NCI-H2171 treated with DMSO at 0.1 percent for 48 hours (cell line): ENCODE measurements at places on chromosomes 2 and 18.

DNA sequence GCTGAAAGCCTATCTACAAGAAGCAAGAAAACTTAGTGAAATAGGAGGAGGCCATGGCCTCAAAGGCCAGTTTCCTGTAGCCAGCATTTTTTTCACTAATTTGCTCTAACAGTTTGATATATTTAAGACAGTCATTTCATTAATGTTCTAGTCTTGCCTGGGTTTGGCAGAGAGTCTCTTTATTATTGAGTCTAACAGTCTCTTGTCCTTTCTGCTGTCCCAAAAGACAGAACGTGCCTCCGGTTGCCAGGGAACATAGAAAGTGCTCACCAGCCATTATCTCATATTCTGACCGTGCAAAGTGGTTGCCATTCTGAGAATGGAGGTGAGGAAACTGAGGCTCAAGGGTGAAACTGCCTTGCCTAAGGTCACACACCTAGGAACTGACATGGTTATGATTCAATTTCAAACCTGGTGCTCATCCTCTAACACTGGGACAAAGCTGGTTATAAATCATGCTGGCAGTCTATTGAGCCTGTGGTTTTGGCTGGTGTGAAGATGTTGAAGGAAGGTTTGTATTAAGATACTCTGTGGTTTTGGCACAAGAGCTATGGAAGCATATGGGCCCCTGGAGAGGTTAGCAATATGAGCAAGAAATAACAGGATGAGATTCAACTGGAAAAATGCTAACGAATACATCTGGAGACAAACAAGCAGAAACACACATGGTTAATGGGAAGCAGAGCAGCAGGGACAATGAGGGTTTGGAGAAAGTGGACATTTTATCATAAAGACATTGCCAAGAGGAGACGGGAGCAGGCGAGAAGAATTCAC lies 903.3 kb upstream of the KLHL29 start:
- DNase-seq: peak; percentile 90

DNA sequence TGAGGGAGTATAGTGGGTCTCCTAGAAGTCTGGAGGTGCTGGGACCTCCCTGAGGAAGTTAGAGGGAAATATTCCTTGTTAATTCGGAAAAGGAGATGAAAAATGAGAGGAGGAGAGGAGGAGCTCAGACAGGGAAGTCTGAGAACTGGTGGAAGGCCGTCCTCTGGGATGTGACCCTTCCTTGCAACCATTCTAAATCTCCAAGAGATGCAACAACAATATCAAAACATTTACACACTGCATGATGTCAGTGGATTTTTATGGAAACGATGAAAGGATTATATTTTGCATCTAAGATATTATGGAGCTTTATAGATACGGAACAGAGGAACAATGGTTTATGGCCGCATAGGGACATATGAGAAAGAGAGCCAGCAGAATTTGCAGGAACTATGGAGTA lies 49.8 kb upstream of the COBLL1 start:
- DNase-seq: no peak

DNA sequence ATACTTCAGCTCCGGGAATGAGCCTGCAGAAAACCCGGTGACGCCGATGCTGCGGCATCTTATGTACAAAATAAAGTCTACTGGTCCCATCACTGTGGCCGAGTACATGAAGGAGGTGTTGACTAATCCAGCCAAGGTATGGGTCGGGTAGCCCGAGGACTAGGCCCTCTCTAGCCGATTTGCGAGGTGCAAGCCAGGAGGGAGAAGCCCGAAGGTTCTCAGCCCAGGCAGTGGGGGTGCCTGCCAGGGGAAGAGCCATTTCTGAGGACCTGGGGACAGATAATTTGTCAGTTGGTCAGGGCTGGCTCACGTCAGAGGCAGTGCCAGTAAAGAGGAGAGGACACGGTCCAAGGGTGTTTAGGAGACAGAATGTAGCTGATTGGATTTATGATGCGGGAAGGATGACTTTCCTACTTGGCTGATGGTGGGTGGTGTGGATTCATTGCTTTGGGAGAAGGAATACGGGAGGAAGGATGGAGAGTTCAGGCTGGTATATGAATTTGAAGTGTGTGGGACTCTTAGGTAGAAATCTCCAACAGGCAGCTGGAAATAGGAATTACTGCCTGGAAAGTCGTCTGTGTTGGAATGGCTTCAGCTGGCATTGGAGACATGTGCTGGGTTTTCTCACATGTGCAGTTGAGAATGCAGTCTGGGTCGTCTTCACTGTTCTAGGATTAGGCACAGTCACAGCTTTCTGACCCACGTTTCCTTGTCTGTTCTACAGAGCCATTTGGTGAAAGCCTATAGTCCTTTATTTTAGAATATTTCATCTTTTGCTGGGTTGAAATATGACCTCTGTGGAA lies 874 bp downstream of the NDUFAF7 start:
- DNase-seq: no peak

- DNase-seq: no peak
Measured at GRCh38 chr2:64359171-64359891, 94.6 kb upstream of the LGALSL start.

DNA sequence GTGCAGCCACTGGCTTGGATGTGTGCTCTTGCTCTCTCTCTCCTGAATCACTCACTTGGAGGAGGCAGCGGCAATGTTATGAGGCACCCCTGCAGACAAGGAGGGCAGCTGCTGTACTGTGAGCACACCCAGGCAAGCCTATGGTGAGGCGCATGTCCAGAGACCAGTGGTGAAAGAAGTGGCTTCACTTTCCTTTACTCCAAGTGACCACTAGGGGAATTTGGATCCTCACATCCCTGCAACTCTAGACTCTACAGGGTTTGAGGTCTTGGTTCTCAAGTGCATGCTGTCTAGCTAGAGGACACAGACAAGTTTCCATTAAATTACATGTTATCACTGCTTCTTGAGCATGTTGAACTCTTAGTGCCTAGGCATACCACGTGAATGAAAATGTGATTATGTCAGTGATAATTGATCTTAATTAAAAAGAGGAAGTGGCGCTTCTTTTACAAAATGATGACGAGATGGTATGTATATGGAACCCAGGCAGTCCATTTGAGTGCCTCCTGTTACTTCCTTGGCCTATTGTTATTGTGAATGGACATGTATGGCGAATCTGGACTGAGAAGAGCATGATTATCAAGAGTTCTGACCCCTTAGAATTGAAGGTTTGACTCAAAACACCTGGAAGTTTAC lies 181.0 kb upstream of the CDH2 start:
- DNase-seq: no peak

DNA sequence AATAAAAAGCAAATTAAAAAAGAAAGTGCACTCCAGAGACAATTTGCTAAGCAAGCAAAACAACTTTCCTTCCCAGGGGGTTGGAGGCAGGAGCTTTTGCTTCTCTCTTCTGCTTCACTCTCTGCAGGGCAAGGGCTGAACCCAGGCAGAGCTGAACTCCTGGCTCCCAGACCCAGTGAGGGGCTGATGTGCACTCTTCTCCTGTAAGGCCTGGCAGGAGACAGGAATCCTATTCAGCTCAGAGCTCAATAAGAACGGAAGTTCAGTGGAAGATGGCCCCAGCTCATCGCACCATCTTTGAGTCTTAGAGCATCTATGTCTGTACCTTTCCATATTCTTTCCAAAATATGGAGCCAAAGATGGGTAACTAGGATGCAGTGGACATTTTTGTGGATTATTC lies 29.1 kb downstream of the CIB4 start:
- DNase-seq: no peak

DNA sequence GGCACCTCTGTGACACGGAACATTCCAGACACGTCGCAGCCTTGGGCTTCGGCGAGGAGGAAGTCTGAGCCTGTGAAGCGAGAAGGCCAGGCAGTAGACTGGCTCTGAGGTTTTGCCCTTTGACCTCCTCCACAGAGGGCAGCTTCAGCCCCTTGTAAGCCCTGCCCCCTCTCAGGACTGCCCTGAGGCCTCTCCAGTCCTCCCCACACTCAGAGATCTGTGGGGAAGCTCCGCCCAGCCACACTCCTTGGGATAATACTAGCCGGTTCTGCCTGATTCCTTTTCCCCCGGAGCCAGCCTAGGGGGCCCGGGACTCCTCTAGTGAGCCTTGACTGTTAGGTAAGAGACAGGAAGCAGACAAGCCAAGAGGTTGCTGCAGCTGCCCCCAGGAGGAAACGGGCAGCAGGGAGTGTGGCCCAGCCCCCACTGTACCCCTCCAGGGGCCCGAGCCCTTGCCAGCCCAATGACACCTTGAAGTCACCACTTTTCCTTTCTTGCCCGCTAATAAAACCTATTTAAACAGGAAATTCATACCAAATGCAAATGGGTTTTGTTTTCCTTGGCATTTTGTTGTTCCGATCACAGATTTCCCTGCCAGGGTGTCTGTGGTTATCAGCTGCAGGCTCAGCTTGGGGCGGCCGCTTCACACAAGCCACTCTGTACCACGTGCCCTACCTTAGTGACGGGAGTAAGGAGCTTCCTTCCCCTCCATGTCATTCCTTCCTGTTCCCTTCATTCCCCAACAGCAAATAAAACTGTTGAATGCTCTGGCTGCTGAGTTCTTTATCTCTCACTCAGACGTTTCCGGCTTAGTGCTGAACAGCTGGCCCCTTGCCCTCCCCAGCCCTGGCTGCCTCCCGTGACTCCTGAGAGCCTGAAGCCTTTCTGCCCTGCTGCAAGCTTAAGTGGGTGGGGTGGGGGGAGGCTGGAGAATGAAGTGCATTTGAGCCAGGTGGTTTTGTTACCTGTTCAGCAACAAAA lies 124.7 kb downstream of the CABLES1 start:
- peak; percentile 59 for DNase-seq

GRCh38 chr2:96616535-96616934 lies 21.6 kb downstream of the KANSL3 start:
- DNase-seq: no peak

GRCh38 chr2:159042115-159042850 lies 73.8 kb downstream of the TANC1 start:
- no peak for DNase-seq

DNA sequence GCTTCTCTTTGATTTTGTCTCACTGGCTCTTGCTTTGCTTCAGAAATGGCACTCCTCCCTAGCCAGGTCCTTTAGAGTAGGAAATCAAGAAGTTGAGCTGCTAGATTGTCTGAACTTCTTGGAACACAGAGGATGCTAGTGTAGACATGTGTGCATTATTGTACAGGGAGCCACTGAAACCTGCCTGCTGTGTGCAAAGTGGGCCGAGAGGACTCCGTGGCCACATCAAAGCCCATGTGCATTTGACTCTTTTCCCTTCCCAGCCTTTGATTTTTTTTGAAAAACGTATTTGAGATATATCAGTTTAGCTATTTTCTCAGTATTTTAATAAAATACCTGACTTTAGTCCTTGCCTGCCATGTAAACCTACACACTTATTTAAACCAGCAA lies 83.1 kb downstream of the TMEM247 start:
- DNase-seq: no peak

GRCh38 chr2:7017671-7018281 lies 100.6 kb downstream of the RNF144A start:
- no peak for DNase-seq

DNA sequence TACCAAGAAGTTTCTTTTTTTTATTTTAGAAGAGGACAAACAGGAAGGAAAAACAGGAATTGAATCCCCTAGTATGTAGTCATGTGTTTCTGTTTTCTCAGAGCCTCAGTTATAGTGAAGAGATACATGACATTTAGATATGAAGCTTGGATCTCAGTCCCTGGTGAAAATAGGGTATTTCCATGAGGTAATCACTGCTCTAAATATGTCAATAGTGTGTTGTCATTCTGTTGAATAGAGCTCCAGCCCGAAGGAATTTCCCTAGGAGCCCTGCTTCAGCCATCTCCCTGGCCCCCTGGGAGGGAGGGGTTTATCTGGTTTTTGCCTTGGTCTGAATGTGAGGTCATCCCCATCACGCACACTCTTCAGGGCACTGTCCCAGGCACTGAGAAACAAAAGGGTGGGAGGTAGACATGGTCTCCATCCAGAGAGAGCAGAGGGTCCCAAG lies 47.1 kb upstream of the REL start:
- no peak for DNase-seq

DNA sequence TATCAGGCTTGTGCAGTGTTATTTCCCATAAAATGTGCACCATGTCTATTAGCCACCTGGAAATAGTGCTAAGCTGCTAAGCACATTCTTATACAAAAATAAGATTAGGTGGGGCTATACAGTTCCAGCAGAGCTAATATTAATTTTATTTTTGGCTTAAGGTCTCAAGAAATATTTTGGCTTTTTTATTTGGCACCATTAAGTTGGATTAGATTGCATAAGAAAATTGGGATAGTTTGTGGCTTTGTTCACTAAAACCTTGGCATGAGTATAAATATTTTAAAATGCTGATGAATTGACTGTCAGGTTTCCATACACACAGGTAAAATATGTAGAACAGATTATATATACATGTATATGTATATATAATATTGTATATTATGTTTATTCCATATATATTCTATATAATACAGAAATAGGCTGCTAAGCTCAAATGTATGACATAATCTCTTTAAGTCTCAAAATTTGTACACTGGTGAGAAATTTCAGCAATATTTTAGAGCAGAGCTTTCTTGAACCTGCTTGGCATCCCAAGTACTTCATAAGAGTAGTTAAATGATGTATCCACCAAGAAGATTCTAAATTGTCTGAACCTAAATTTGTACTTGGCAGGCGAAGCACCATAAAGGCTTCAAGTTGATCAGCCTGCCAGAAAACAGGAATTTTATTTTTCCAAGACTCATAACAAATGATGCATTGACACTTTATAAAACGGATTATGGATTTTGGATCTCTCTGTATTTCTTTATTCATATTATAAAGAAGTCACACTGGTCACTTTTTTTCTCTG lies 32.6 kb downstream of the CCDC102B start:
- DNase-seq: no peak

DNA sequence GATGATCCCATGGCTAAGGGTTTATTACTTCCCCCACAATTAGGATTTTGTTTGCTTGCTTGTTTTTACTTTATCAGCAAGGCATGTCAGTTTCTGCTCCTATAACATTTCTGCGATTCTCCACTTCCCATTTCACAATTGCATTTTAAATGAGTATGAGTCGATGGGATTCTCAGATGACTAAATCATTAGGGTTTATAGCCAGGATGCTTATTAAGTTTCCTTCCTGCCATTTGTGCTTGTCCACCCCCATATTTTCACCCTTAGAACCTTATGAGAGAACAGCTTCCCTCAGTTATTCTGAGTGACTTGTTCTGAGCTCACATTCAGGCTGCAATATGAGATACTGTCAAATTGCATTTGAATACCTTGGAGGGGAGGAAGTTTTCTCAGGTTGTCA lies 37.9 kb upstream of the C1GALT1C1L start:
- no peak for DNase-seq

DNA sequence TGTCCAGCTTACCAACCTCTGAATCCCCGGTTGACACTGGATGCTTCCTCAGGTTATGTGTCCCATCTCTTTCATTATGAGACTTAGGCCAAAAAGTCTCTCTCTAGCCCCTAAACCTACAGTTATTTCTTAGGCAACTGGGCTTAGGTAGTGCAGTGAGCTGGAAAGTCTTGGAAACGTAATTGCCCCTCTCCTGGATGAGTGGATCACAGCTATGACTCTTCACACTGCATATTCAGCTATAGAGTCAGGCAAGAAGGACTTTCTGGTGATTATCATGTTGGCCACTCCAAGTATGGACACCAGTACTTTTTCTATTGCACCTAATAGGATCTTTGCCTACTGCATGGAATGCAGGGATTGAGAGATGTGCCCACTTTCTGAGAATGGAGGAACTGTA lies 458.3 kb upstream of the CELF4 start:
- no peak for DNase-seq
